ENCODE measurements at places on chromosomes 2 and 18. TPM values are rescaled to one million over a fixed set of nuclear protein-coding genes. Genes with fewer than 3 reads are reported as not detected.

- no peak overlapping the region for H3K4me3 ChIP-seq
- H3K36me3 ChIP-seq: no peaks in the 10 kb centered on the region
- no peak overlapping the region for H3K27ac ChIP-seq
- no peaks in the 10 kb centered on the region for H3K4me1 ChIP-seq
- no peak for DNase-seq
These were observed 283.7 kb downstream of the SUCLG1 start for GRCh38 chr2:84175340-84175739.

- H3K27me3 ChIP-seq: no peaks in the 10 kb centered on the region
- no peaks in the 10 kb centered on the region for H3K4me1 ChIP-seq
- no peak for DNase-seq
- H3K36me3 ChIP-seq: no peaks in the 10 kb centered on the region
- H3K27ac ChIP-seq: no peak overlapping the region
These were observed 1087.9 kb downstream of the CBLN2 start for GRCh38 chr18:71456206-71456605.

DNA sequence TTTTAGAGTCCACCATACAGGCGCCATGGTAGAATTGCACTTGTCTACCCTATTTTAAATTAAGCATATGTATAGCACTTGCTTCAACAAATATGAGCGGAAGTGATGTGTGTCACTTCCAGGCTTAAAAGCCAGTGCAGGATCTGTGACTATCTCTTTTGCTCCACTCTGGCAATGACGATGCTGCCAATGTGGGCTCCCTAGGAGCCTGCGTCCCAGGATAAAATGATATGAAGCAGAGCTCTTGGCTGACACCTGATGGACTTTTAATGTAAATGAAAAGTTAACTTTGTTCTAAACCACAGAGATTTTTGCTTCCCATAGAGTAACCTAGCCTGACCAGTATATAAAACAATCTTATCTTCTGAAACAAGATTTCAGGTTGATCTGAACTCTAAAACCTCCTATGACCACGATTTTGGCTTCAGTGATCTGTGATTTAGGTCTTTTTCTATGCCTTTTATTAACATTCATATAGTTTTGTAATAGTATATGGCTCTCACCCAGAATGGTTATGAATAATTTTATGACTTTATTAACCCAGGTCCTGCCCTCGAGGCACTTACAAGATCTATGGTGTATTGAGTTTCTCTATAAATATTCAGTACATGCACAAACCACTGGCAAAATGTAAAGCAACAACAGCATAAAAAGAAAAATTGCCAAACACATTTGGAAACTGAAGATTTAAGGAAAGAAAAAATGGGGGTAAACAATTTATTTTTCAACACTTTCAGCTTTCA is 422.5 kb upstream of the PIK3C3 start:
- H3K4me3 ChIP-seq: no peak overlapping the region
- H3K4me1 ChIP-seq: no peaks in the 10 kb centered on the region
- H3K27me3 ChIP-seq: no peaks in the 10 kb centered on the region
- peak; percentile 1 for DNase-seq

DNA sequence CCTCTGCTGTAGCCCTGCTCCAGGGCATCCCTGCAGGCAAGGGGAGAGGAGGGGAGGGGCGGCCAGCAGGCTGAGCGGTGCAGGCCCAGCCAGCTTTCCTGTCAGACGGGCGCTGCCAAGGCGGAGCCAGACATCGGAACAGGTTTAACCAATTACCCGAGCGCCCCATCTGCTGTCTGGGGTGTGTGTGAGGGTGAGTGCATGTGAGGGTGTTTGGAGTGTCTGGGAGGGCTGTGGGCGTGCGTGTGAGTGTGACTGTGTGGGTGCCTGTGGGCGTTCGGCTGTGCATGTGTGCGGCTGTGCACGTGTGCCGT is 20.0 kb downstream of the EMX1 start:
- no peaks in the 10 kb centered on the region for H3K36me3 ChIP-seq
- H3K4me3 ChIP-seq: no peak overlapping the region
- peaks cover 28% of the 10 kb centered on the region for H3K27me3 ChIP-seq
- no peak overlapping the region for H3K27ac ChIP-seq

- H3K4me1 ChIP-seq: no peaks in the 10 kb centered on the region
- no peaks in the 10 kb centered on the region for H3K27me3 ChIP-seq
- H3K36me3 ChIP-seq: peaks cover 13% of the 10 kb centered on the region
- H3K4me3 ChIP-seq: no peak overlapping the region
These were observed 36.4 kb downstream of the ZC3H15 start for GRCh38 chr2:186522450-186522849.

DNA sequence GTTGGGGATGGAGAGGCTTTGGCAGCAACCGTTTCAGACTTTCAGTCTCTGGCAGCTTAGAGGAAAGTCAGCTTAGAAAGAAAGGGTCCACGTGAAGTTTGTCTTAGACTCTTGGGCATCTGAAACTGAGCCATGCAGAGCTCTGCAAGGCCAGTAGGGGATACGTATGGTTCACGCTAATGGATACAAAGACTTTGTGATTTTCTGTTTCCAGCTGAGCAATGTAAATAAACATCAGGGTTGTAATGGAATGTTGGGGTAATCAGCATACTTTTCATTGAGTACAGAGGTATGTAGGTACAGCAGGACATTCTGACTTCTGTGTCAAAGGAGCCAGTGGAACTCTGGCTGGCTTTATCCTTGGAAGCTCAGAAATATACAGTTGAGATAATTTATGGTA is 31.0 kb downstream of the RALB start:
- H3K4me3 ChIP-seq: no peak overlapping the region
- H3K4me1 ChIP-seq: peaks cover 10% of the 10 kb centered on the region
- peaks cover 12% of the 10 kb centered on the region for H3K36me3 ChIP-seq
- no peaks in the 10 kb centered on the region for H3K27me3 ChIP-seq
- H3K27ac ChIP-seq: no peak overlapping the region

- DNase-seq: no peak
- no peak overlapping the region for H3K27ac ChIP-seq
- peaks cover 20% of the 10 kb centered on the region for H3K36me3 ChIP-seq
- H3K4me1 ChIP-seq: peaks cover 10% of the 10 kb centered on the region
- no peaks in the 10 kb centered on the region for H3K27me3 ChIP-seq
- H3K4me3 ChIP-seq: no peak overlapping the region
These were observed 15.6 kb downstream of the KANSL3 start for GRCh38 chr2:96622544-96622943.

DNA sequence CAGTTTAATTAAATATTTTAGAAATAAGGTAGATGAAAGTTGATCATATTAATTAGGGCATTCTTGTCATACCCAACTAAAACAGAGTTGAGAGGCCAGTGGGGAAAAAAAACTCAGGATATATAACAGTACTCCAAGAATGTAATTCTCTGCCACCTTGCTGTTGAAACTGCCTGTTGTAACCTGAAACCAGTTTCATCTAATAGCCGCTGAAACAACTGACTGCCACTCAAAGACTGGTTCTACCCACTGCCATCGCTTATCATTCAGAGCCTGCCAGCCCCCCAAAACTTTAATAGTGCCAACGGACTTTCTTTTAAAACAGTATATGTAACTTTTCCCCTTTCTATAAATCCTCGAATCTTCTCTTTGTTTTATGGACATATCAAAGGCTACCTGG is 37.7 kb upstream of the FSIP2 start:
- H3K27me3 ChIP-seq: no peaks in the 10 kb centered on the region
- H3K4me3 ChIP-seq: no peak overlapping the region
- H3K36me3 ChIP-seq: no peaks in the 10 kb centered on the region
- no peak overlapping the region for H3K27ac ChIP-seq
- DNase-seq: no peak

DNA sequence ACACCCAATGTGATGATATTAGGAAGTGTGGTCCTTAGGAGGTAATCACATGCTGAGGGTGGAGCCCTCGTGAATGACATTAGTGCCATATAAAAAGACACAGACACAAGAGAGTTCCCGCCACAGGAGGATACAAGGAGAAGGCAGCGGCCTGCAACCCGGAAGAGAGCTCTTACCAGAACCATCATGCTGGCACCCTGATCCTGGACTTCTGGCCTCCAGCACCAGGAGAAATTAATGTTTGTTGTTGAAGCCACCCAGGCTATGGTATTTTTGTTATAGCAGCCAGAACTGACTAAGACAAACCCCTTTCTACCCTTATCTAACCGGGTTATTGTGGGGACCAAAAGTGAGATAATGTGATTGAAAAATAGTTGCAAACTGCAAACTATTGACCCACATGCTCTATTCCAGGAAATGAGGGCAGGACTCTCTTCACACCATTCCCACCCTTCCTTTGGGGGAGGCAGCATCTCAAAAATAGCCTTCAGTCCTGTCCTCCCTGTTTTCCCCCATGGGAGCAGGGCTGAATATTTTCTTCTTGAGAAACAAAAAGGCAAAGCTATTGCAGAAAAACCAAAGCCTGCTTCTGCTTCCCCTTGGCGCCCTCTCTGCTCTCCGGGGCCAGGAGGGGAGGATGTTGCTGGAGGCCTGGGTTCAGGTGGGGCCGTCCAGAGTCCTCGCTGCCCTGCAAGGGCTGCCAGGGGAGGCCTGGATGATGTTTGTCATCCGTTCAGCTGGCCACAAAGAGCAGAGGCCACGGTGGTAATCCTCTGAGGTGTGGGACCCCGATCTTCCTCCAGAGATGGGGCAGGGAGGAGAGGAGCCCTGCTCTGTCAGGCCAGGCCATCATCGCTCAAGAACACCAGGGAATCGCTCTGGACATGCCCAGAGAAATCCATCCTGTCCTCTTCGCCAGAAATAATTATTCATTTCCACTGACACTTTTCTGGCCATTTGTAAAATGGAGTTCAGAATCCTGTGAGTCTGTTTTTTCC is 73.8 kb upstream of the HAAO start:
- H3K27me3 ChIP-seq: 0 out of 2 replicates have a peak, but pooled peaks cover 2% of the 10 kb centered on the region
- H3K27ac ChIP-seq: no peak overlapping the region
- H3K4me3 ChIP-seq: no peak overlapping the region
- H3K36me3 ChIP-seq: no peaks in the 10 kb centered on the region
- no peak for DNase-seq

- no peaks in the 10 kb centered on the region for H3K27me3 ChIP-seq
- no peak overlapping the region for H3K27ac ChIP-seq
- no peaks in the 10 kb centered on the region for H3K4me1 ChIP-seq
- no peaks in the 10 kb centered on the region for H3K36me3 ChIP-seq
- H3K4me3 ChIP-seq: no peak overlapping the region
- no peak for DNase-seq
These were observed 13.2 kb upstream of the OR6B3 start for GRCh38 chr2:240066489-240066888.

DNA sequence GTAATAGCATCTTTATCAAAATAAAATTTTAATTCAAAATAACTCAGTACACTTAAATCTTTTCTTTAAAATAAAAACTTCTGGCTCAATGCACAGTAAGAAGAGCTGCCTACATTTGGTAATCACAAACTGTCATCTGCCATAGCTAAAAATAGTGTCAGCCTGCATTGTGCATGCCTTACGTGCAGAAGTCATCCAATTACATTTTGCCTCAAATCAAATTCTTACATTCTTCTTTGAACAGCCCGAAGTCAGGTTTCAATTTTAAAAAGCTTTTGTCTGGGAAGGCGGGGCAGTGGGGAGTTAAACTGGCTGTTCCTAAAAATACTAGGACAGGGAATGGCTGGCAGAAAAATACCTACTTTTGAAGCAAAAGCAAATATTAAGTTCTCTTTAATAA is 51.1 kb downstream of the RTN4 start:
- H3K27ac ChIP-seq: no peak overlapping the region
- no peak overlapping the region for H3K4me3 ChIP-seq
- peaks cover 2% of the 10 kb centered on the region for H3K36me3 ChIP-seq
- peaks cover 14% of the 10 kb centered on the region for H3K4me1 ChIP-seq
- peak; percentile 77 for DNase-seq

DNA sequence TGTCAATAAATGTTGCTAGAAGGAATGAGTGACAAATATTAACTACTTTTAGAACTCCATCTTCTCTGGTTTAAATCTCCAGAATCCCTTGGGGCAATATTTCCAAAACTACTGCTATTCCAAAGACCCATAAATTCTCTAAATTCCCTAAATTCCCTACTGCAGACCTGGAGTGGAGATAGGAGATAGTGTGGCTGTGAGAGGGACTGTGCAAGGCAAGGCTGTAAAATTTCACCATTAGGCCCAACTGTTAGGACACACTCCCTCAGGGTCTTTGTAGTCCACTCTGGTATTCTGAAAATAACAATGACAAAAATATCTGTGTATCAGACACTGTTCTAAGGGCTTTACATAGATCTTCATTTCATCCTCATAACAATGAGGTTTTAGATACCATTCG is 67.9 kb downstream of the MYL12B start:
- H3K27ac ChIP-seq: no peak overlapping the region
- H3K4me1 ChIP-seq: no peaks in the 10 kb centered on the region
- no peaks in the 10 kb centered on the region for H3K27me3 ChIP-seq
- H3K36me3 ChIP-seq: no peaks in the 10 kb centered on the region

- H3K4me1 ChIP-seq: peaks cover 7% of the 10 kb centered on the region
- no peaks in the 10 kb centered on the region for H3K27me3 ChIP-seq
- no peak overlapping the region for H3K27ac ChIP-seq
- H3K4me3 ChIP-seq: no peak overlapping the region
- DNase-seq: peak; percentile 47
These were observed 203.8 kb upstream of the SH3BP4 start for GRCh38 chr2:234747833-234748559.

DNA sequence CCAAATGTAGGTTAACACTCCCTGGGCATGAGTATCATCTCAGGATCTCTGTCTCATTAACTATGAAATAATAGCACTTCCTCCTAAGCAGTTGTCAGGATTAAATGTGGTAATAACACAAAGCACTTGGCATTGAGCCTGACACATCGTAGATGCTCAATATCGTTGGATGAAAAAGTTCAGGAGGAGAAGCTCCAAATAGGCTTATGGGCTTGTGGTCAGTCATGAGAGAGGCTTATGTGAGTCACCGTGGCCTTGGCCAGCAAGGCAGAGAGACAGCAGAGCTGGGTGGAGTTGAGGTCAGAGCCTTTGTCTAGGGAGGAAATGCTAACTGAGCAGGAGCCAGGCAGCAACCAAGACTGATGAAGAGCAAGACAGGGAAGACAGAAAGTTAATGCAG is 68.3 kb upstream of the PPM1B start:
- no peaks in the 10 kb centered on the region for H3K27me3 ChIP-seq
- H3K27ac ChIP-seq: no peak overlapping the region
- peaks cover 5% of the 10 kb centered on the region for H3K4me1 ChIP-seq
- peak; percentile 95 for DNase-seq
- no peak overlapping the region for H3K4me3 ChIP-seq

GRCh38 chr2:212845941-212846340 is 305.5 kb downstream of the IKZF2 start:
- no peak overlapping the region for H3K4me3 ChIP-seq
- no peak overlapping the region for H3K27ac ChIP-seq
- peaks cover 8% of the 10 kb centered on the region for H3K4me1 ChIP-seq
- H3K36me3 ChIP-seq: no peaks in the 10 kb centered on the region
- DNase-seq: peak; percentile 89

Gene AQP12B
- not detected for total RNA-seq

Gene ZNF892
- 2.7 TPM for total RNA-seq

Gene HRH4
- total RNA-seq: not detected

Gene OSBPL6
- total RNA-seq: 3.2 TPM

Gene ZDBF2
- 16.7 TPM for total RNA-seq

Gene CRYGC
- not detected for total RNA-seq

Gene IL1RL2
- 0.28 TPM for total RNA-seq

Gene MPPE1
- 22.5 TPM for total RNA-seq

Gene ATP6V1B1
- total RNA-seq: not detected
